ENCODE measurements at places on chromosomes 5 and 9.

DNA sequence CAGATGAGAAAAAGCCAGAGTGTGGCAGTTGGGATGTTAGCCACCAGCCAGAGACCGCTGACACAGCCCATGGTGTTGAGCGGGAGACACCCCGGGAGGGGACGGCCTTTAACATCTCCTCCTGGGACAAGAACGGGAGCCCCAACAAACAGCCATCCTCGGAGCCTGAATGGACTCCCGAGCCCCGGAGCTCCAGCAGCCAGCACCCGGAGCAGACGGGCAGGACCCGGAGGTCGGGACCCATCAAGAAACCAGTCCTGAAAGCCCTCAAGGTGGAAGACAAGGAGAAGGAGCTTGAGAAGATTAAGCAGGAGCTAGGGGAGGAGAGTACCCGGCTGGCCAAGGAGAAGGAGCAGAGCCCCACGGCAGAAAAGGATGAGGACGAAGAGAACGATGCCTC is 28.0 kb upstream of the POMT1 start:
- DNase-seq: no peak

- DNase-seq: no peak
Observed at GRCh38 chr5:106649031-106649430, 1021.7 kb downstream of the EFNA5 start.

DNA sequence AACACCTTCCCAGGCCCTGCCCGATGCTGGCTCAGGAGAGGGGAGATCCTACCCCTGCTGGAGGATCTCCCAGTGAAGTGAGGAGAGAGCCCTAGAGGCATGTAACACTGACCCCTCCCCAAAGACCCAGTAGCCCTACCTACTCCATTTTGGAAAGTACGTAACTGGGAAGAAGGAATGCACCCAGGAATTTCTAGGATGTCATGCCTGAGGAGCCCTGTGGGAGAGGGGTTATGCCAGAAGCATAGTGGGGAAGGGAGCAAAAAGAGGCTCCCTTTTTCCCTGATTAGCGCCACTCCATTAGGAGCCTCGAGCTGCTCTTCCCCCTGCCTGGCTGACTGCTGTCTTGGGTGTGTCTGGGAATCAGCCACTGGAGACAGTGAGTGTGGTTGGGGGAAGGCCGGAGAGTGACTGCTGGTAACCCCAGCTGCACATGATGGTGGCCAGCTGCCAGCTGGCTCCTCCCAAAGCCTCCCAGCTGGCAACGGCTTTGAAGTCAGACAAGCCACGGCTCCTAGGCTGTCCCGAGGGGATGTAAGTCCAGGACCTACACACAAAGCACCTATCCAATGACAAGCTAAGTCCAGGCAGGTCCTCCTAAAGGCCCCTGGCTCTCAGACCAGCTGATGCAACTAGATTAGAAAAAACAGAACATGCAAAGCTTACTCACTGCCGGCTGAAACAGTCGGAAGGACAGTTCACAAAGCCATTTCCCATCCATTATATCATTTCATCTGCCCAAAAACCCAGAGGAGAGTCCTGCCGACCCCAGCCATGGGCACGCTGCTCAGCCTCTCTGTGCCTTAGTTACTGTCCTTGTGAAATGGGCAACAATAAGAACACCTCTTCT is 136.5 kb upstream of the ABCA1 start:
- DNase-seq: peak; percentile 83

GRCh38 chr9:76379494-76379893 is 14.7 kb downstream of the RFK start:
- DNase-seq: no peak

DNA sequence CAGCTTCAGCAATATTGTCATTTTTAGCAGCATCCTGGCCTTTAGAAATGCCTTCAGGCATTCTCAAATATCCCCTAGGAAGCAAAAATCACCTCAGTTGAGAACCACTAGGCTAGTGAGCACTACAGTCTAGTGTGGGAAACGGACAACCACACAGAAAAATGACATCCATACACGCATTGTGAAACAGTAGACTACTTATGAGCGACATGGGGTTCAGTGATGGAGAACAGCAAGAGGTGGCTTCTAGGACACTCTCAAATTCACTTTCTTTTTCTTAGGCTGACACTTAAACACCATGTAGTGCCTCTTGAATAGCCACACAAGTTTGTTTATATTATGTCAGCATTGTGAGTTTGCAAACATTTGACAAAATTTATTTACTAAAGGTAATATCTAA is 203.0 kb downstream of the KDM4C start:
- DNase-seq: no peak

DNA sequence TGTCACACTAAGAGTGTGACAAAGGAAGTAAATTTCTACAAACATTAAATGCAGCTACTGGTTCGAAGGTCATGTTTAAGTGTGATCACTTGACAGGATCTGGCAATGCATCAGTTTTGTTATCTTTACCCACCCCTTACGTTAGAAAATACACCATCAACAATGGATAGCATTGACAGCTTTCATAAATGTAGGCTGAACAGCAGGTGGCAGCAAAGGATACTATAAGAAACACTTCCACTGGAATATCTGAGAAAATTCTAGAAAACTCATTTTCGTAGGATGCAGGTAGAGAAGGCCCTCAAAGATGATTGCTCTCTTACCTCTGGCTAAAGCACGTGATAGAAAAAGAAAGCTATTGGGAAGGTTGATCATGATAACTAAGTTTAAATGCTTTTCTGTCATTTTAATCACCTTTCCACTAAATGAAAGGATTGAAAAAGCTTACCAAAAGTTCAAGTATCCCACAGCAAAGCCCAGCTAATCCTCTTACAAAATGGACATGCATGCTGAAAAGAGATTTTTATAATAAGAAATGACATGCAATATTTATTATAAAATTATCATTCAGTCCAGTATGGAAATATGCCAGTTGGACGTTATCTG is 292.5 kb downstream of the PARP8 start:
- peak; percentile 35 for DNase-seq

DNA sequence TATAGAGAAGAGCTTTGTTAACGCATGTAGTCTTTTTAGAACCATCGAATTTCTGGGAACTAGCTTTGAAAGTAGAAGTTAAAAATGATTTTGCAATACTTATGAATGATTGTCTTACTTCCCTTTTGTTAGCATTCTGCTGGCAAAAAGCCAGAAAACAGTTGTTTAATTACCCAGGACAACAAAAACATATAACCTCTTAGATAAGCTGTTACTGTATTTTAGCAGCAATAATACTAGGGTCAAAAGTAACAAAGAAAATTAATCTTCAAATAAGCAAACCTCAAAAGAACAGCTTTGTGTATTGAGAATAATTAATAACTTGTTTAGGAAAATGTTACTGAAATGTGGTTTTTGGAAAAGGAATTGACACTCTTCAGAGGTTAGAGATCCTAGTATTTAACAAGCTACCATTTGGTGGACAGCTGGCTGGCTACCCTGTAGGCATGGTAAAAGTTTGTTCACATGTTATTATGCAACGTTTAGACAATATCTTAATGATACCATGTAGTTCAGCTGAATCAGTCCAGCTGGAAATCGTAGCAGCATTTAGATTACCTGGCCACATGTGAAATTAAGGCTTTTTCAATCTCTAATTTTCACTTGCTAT is 3.8 kb downstream of the FGF10 start:
- DNase-seq: no peak
